Mesenchymal stem cell (in vitro differentiated cells and primary cell): ENCODE measurements at places on chromosomes 2 and 18.

DNA sequence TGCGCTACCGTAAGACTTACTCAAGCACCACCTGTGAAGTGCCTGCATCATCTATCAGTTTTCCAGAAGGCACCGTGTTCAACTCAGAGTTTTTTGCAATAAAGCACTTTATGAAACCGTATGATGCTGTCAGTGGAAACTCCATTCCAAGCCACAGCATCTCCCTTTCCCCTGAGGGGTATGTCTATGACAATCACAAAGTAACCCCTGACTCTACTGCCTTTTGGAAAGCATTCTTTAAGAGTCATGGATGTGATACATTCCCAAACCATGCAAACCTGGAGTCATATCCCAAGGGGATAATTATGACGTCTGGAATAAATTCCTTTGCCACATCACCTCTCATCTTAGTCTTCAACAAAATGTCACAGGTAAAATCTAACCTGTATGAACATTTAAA lies 39.2 kb downstream of the UNC50 start:
- no peak for DNase-seq

- no peak for DNase-seq
Observed at GRCh38 chr2:58732999-58733398, 491.9 kb upstream of the FANCL start.

DNA sequence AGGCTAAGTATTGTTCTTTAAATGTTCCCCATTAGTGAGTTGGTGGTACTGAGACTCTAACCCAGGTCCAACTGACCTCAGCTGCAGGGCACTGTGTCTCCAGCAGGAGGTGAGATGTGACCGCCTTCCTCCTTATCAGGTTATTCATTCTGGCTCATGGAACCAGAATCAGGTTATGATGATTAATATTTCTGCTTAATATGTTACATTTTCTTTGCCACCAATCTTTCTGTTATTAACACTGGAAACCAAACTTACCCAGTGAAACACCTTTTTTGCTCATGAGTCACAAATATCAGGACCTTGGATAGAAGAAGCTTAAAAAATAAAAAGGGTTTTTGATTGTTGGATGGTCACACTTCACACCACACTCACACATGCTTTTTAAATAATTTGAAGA lies 85.4 kb downstream of the DPP4 start:
- DNase-seq, result no peak

- DNase-seq, result no peak
Observed at GRCh38 chr2:28108143-28108542, 217.6 kb downstream of the BABAM2 start.

- DNase-seq, result peak; percentile 85
Observed at GRCh38 chr2:84959095-84959565, 11.8 kb upstream of the KCMF1 start.
